Karpas-422 (cell line): ENCODE measurements at places on chromosomes 3 and 15.

DNA sequence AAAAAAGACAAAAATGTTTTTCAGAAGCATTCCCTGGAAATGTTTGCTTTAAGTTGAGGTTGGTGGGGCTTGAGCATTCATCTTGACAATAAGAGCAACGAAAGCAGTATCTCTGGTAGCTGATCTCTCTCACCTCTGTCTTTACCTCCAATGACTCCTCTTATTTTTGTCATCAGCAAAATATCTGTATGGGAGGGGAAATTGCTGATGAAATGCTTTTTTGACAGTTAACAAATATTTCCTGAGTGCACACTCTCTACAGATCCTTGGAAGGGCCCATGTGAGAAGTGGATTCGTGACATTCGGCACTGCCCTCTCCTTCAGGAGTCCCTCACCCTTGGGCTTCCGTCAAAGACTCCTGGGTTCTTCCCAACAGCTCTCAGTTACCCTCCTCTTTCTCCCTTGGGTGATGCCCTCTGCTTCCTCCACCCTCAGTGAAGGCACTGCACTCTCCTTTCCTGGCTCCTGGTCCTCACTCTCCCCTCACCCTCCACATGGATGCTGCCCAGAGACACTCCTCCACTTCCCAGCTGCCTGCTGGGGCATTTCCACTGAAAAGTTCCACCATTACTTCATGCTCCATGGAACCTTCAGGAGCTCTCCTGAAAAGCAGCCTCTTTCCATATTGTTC, 2.9 kb upstream of the CGNL1 start:
- no peak for DNase-seq

DNA sequence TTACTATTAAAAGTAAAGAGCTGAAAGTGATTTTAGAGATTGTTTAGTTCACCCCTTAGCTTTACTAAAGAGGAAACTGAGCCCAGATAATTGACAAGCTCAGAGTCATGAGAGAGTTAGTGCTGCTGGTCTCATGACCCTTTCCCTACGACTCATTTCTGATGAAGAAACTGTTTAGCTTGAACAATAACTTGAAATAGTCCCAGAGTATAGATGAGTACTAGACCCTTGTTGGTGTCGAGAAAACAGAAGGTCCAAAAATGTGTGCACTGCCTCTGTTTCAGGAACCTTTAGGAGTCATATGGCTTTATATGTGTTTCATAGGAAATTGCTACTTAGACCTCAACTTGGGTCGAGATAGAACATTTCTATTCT, 58.2 kb downstream of the IL16 start:
- no peak for DNase-seq

GRCh38 chr3:150975992-150976368, 3.5 kb upstream of the CLRN1 start:
- DNase-seq = no peak

DNA sequence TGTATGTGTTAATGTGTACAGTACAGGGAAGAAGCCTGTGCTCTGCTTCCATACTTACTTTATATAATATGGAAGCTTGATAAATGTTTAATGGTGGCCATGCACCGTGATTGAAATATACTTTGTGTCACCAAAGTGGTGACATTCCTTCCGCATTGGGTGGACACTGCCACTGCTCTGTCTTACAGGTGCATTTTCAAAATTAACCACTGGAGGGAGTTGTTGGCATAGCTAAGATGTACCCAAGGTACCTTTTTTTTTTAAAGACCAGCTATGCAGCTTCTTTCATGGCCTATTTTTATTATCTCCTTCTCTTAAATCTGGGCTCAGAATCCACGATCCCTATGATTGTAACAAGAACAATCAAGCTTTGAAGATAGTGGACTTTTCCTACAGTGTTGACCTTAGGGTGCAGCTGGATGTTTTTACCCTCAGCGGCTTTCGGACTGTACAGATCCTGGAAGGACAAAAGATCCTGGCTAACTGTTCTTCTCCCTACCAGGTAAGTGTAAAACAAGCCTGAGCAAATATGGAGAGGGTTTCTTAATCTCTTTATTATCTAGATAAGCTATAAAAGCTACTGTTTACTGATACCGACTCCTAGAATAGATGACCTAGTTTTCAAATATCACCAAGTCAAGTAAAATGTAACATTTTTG, 21.6 kb upstream of the PAK6 start:
- peak; percentile 94 for DNase-seq

- DNase-seq = no peak
Observed at GRCh38 chr15:31266712-31267111, 59.9 kb upstream of the KLF13 start.

- DNase-seq = no peak
Observed at GRCh38 chr15:98617328-98617980, 30.9 kb upstream of the IGF1R start.

DNA sequence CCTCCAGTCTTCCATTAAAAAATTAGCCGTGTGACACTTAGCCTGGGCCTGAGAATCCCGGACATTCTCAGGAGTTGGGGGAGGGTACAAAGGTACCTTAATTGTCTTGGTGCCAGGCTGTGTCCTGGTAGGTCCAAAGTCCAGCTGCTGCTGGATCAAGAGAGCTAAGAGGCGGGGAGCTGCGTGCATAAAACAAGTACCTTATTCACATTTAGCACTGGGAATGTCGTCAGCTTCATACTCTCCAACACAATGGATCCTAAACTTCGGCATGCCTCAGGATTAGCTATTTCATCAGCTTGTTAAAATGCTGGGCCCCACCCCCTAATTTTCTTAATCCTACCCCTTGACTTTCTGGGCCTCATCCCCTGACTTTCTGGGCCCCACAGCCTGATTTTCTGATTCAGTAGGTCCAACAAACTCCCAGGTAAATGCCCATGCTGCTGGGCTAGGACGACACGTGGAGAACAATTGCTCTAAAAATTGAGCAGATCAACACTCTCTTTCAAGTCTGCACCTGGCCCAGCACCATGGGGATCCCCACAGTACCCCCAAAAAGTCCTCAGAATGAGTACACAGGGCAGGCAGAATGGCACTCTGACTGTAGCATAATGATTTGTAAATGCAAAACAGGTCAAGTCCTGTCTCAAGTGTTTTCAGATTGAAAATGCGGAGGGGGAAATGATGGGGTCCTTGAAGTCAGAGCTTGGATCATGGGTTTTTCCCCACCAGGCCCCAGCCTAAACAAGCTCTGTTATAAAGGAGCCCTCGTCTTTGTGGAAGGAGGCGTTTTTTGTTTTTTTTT, 5.6 kb upstream of the AEN start:
- no peak for DNase-seq

DNA sequence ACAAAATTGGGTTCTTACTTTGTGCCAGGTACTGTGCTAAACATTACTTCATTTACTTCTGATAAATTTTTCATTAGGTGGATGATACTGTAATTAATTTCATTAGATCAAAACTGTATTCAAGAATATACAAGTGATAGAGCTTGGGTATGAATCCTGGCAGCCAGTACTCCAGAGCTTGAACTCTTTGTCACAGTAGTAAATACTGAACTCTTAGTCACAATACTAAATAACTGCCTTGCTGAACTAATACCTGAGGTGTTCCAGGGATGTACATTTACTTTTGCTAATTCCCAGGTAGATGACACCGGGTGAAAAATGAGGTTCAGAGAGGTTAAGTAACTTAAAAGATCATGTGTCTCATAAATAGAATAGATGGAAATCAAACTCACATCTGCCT, 20.3 kb downstream of the FXR1 start:
- no peak for DNase-seq

- DNase-seq = no peak
Observed at GRCh38 chr3:27594096-27594690, 110.0 kb upstream of the SLC4A7 start.

DNA sequence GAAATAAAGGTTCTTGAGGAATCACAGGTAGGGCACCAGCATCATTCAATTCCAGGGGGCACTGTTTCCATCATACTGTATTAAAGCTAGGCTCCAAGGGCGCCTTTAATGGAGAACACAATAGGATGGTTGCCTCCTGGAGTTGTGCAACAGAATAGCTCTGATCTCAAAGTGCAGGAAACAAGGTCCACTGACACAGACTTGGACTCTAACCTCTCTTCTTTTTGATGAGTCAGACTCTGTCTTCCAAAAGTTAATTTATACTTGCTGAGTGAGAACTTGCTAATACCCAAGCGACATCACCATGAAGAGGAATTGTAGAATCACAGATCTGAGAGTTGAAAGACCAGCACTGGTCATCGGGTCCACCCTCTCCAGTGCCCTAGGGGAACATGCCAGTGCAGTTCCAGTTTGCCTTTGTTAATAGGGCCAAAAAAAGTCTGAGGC, 94.4 kb upstream of the PHLDB2 start:
- no peak for DNase-seq
